ENCODE measurements at places on chromosomes 3 and 15.

- DNase-seq = no peak
Observed at GRCh38 chr3:51686512-51687215, 15.6 kb downstream of the TEX264 start.

DNA sequence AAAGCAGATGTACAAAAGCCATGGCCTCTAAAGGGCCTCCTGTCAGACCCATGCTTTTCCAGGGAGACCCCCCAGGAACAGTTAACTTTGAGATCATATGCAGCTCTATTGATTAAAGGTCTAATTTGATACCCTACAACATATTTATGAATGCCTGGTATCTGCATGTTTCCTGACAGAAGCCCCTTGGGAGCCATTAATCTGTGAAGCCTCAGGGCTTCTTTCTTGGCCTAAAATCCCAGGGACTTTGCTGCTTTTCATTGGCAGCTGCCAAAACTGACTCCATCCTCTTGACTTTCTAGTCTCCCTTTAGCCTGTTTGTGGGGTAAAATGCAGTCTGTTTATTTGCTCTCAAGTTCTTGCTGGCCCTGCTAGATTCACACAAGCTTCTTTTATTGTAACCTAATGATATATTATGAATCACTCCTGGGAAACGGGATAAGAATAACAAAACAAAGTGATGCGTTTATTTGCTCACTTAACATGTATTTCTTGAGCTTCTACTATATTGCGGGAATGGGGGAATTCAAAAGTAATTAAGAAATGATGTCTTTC, 257.0 kb downstream of the LSAMP start:
- no peak for DNase-seq

DNA sequence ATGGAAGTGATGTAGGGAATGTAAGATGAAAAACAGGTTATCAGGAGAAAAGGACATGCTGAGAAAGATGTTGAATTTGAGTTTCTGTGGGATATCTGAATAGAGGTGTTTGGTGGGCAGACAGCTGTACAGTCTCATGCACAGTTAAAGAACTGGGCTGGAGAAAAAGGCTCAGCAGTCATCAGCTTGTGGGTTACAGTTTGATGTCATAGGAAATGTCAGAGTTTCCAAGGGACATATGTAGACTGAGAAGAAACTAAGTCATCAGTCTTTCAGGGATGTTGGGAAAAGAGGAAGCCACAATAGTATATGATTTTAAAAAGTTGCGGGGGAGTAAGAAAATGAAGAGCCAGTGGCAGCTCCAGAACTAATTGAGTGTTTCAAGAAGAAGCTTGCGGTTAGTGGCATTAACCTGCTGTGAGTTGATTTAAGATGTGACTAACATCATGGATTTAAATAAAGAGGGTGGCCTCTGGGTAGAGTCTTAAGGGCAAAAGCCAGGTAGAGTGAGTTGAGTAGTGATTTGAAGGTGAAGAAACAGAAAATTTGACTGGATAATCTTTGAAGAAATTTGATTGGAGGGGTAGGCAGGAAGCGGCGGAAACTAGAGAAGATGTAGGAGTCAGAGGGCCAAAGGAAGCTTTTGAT, 24.6 kb downstream of the GORASP1 start:
- DNase-seq = no peak

DNA sequence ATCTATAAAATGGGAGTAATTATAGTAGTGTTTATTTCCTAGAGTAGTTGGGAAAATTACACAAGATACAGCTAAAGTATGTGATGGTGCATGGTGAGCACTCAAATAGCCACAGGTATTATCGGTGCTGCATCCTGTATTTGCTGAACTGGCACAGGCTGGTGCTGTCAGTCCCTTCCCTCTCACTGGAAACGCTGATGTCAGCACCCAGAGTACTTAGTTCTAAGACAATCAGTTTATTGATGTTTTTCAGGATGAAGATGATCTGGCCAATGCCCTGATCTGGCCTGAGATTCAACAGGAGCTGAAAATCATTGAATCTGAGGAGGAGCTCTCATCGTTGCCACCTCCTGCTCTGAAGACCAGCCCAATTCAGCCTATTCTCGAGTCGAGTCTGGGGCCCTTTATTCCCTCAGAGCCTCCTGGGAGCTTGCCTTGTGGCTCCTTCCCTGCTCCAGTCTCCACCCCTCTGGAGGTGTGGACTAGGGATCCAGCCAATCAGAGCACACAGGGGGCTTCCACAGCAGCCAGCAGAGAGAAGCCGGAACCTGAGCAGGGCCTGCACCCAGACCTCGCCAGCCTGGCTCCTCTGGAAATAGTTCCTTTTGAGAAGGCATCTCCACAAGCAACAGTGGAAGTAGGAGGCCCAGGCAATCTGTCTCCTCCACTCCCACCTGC, 49.7 kb downstream of the TMEM39A start:
- no peak for DNase-seq

DNA sequence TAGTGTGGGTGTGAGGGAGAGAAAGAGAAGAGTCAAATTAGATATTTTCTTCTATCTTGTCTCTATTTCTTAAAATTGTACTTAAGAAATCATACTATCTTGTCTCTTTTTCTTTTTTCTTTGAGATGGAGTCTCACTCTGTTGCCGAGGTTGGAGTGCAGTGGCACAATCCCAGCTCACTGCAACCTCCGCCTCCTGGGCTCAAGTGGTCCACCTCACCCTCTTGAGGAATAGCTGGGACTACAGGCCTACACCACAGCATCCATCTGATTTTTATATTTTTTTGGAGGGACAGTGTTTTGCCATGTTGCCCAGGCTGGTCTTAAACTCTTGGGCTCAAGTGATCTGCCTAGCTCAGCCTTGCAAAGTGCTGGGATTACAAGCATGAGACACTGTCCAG, 104.2 kb downstream of the MYO9A start:
- DNase-seq = no peak

DNA sequence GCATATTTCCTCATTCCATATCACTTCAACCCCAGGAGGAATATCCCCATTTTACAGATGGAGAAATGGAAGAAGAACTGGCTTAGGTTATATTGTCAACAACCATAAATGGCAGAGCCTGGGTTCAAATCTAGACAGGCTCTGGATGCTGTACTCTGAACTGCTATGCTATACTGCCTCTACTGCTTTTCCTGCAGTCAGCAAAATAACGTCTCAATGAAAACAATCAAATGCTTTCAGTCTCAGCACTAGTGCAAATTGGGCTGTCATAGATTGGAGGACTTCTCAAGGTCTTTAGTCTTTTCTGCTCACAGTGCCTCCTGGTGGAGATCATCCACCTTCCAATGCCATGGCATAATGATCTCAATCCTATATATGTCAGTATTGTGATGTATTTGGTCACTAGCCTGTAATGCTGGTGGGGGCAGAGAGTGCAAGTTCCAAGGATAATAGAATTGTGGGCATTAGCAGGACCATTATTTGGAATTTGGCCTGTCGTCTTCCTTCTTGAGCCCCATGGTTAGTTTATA, 285.0 kb downstream of the CLSTN2 start:
- no peak for DNase-seq

DNA sequence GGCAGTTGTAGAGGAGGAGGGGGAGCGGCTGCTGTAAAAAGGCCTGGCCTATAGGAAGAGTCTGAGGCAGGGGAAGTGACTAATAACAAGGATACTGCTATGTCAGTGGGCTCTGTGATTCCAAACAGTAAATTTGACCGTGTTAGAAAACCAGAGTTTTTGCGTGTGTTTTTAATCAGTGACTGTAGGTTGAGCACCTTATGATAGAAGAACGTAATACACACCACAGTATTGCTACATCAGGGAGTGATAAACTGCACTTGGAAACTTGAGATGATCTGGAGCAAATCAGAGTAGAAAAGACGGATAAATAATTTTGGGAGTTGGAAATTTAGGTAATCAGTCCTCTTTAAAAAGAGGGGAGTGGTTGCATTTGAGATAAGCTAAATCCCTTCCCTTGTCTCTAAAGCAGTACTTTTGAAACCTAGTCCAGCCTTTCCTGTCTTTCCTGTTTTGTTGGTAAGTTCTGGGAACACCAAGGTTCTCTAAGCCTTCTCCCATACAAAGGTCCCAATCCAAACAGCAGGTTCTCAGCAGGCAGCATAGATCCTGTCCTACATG, 130.5 kb upstream of the NR2E3 start:
- DNase-seq = no peak

GRCh38 chr3:171342200-171342599, 118.0 kb downstream of the TNIK start:
- no peak for DNase-seq

DNA sequence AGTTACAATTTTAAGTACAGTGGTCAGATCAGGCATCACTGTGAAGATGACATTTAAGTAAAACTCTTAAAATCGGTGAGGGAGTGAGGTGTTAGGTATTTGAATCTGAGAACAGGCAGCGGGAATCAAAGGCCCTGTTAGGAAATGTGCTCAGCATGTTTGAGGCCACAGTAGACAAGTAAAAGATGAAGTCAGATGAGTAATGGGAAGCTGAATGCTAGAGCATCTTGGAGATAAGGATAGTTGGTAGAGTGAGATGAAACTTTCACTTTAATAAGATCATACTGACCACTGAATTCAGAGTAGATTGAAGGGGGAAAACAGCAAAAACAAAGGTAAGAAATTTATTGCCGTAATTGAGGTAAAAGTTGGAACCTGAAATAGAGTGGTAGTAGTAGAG, 61.6 kb downstream of the DCBLD2 start:
- DNase-seq = no peak

- no peak for DNase-seq
Observed at GRCh38 chr15:70569091-70569713, 194.2 kb downstream of the UACA start.

GRCh38 chr3:184600685-184601377, 39.2 kb downstream of the EPHB3 start:
- no peak for DNase-seq

Data from NCI-H187 (cell line).